ENCODE measurements at places on chromosomes 4 and X.

DNA sequence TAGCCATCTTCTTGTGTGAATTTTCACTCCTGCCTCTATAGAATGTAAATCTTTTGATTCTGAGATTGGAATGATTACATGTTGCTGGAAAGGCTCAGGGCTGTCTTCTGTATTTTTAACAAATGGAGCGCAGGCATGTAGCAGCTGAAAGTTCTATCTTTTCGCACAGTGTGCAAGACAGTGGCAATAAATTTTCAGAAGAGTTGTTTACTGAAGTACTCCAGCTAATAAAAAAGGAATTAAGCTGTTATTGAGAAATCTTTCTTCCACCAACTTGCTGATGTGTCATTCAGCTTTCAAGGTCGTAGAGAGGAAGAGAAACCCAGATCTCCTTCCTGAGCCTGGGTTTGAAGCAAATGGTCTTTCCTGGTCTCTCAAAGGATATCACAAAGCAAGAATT is 122.0 kb upstream of the PUDP start:
- no peak for DNase-seq

GRCh38 chrX:19563746-19564145 is 48.4 kb upstream of the MAP3K15 start:
- no peak for DNase-seq

GRCh38 chrX:11458170-11458569 is 165.0 kb downstream of the AMELX start:
- no peak for DNase-seq

- DNase-seq, result no peak
Measured at GRCh38 chr4:183830438-183830985, 74.6 kb upstream of the STOX2 start.
